GOT3 (cell line): ENCODE measurements at places on chromosomes 11 and 22.

GRCh38 chr11:114821621-114822412 is 143.5 kb downstream of the NXPE2 start:
- DNase-seq: no peak

GRCh38 chr11:22669368-22669767 is 3.0 kb downstream of the GAS2 start:
- no peak for DNase-seq

DNA sequence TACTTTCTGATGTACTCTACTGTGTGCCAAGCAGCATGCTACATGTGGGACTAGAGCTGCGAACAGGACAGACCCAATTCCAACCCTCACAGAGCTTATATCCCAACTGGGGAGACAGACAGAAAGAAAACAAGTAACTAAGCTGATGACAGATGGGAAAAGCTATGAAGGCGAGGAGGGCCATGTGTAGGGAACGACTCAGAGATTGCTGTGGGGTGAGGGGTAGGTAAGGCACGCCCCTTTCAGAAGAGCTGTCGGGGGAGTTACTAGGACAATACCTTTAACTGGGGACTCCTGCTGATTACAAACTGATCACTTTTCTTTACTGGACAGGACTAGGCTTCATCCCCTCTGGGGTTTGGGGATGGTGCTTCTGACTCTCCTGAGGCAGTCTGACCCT is 48.9 kb downstream of the ST3GAL4 start:
- no peak for DNase-seq

DNA sequence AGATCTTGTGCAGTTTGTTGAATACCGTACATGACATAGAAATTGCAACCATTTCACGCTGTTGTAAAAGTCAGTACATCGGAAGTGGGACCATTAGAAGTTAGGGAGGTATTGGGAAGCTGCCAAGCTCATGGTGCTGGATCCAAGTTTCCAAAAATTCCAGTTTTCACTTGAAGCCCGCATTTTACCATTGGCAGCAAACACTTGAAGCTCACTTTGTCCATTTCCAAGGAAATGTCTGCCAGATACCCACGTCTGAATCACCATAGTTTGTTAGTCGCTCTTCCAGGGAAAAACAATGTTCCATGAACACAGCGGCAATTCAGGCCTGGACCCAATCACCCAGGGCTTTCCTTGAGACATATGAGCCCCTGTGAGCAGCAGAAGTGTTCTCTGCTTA is 22.6 kb upstream of the PARVB start:
- DNase-seq: no peak

DNA sequence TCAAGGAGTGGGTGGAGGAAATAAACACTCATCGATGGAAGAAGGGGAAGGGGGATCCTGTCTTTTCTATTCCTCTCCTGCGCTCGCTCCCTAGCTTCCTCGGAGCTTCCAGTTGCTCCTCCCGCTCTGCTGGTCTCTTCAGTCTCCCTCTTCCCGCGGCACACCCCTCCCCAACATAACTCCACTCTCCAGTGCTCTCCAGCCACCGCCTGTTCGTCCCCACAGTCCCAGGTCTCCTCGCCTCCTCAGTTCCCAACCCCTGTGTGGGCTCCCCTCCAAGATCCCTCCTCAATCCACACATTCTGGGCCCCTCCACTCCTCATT is 438 bp downstream of the ZW10 start:
- no peak for DNase-seq

- no peak for DNase-seq
Measured at GRCh38 chr22:47276450-47276820, 514.0 kb downstream of the TBC1D22A start.

DNA sequence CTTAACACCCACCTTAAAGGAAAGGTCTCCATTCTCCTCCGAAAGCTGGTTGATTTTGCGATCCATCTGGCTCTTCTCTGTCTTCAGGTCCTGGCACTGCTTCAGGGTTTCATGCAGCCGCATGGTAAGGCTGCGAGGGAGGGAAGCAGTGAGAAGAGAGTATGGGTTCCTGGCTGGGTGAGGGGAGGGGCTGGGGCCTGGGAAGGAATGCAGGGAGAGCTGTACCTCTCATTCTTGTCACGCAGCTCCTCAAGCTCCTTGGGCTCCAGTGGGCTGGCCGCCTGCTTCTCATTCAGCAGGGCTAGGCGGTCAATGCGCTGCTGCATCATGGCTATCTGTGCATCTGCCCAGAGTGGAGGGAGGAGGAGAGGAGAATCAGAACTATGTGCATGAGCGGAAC is 19.5 kb downstream of the IL18BP start:
- DNase-seq: no peak

- DNase-seq: no peak
Measured at GRCh38 chr22:25900390-25900789, 158.4 kb downstream of the MYO18B start.

DNA sequence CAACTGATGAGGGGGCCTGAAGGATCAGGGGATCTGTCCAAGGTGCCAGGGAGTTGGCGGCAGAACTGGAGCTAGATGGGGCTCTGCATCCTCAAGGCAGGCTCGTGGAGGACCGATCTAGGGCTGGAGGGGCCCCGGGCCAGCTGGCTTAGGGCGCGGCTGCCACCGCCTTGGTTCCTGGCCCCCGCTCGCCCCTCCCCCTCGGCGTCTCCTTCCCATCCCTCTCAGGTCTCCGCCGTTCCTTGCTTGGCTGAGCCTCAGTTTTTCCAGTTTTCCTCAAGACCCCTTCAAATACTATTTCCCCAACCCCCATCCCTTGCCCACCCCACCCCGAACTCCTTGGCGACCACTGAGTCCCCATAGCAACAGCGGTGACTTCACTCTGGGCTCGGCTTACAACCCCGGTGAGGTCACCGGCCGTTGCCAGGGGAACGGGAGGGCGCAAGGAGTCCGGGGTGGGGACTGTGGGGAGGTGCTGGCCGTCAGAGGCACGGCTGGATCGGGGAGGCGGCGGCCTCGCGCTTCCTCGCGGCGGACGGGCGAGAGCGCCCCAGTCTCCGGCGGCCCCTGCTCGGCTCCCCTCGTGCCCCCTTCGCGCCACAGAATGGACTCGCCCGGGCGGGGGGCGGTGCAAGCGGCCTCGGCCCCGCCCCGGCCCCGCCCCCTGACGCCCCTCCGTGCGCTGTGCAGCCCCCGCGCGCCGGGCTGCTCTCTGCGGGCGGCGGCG is 7.5 kb downstream of the FREY1 start:
- peak; percentile 62 for DNase-seq

DNA sequence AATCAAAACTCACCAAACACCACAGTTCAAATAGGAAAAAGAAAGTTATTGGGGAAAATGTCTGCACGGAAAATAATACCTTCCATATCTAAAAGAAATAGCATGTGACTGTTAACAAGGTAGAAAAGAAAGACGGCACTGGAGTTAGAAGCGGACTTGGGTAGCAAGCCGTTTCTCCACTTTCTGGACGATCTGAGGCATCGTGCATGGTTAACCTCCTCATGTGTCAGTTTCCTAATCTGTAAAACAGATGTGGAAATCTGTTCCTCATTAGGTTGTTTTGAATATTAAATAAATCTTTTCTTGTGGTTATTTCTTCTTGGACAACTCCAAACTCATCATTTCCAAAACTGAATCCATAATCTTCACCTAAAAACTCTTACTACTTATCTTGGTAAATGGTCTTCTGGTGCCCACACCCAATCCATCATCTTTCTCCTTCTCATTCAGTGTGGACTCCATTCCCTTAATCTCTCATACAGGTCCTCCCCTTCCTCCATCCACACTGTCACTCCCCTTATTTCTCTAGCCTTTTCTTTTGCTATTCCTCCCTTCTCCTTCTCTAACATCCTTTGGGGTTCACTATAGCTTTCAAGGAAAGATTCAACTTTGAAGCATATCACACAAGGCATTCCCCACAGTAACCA is 53.5 kb downstream of the VSIG10L2 start:
- DNase-seq: no peak

DNA sequence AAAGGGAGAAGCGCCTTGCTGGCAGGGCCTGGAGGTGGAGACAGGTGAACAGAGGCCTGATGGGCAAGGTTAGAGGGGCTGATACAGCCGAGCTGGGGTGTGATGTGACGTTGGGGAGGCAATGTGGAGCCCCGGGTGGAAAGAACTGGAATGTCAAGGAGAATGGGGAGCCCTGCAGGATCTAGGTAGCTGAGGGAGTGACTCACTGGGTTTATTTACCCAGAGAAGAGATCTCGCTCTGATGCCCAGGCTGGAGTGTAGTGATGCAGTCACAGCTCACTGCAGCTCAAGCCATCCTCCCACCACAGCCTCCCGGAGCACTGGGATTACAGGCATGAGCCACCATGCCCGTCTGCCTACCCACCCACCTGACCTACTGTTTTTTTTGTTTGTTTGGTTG is 1.9 kb upstream of the CYB5R3 start:
- DNase-seq: no peak

GRCh38 chr11:46026606-46027293 is 94.5 kb downstream of the PHF21A start:
- DNase-seq: no peak

GRCh38 chr22:26245001-26245400 is 75.7 kb downstream of the SEZ6L start:
- DNase-seq: no peak

DNA sequence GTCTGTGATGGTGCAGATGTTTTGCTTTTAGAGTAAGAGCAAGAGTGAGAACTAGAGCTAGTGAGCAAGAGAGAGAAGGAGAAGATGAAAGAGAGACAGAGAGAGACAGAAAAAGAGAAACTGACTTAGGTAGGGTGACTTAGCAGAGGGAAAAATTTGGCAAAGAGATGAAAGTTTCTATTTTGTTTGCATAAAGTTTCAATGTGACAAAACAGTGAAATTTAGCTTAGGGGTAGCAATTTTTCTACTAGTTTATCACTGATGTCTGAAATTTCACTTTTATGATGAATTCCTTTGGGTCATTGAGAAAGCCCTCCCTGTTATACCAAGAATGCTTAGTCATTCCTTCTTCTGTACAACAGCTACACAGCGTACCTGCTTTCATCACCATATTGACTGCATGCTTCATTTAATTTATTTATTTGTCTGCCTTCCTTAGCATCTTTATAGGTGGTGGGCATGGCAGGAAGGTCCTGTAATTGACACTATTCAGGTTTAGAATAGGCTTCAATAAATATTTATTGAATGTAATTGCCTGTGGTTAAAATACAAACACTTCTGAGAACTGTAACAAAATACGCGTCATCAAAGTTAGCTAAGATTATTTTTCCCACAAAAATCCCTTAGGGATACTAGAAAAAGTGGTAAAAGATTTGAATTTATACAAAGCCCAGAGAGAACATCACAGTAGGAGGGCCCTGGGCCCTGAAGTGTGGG is 19.9 kb upstream of the CTSC start:
- DNase-seq: no peak

DNA sequence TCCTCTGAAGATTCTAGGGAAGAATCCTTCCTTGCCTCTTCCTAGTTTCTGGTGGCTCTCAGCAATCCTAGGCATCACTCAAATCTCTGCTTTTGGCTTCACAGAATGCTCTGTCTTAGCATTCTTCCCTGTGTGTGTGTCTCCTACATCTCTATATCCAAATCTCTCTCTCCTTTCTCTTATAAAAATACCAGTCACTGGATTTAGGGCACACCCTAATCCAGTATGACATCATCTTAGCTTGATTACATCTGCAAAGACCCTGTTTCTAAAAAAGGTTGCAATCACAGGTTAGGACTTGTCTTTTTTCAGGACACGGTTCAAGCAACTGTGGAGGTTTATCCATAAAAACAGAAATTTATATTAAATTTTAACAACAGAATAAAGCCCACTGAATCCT is 54.4 kb downstream of the NARS2 start:
- DNase-seq: no peak

- no peak for DNase-seq
Measured at GRCh38 chr11:116579031-116579653, 193.6 kb downstream of the BUD13 start.

GRCh38 chr11:65329944-65330403 is 3.7 kb upstream of the DPF2 start:
- no peak for DNase-seq

DNA sequence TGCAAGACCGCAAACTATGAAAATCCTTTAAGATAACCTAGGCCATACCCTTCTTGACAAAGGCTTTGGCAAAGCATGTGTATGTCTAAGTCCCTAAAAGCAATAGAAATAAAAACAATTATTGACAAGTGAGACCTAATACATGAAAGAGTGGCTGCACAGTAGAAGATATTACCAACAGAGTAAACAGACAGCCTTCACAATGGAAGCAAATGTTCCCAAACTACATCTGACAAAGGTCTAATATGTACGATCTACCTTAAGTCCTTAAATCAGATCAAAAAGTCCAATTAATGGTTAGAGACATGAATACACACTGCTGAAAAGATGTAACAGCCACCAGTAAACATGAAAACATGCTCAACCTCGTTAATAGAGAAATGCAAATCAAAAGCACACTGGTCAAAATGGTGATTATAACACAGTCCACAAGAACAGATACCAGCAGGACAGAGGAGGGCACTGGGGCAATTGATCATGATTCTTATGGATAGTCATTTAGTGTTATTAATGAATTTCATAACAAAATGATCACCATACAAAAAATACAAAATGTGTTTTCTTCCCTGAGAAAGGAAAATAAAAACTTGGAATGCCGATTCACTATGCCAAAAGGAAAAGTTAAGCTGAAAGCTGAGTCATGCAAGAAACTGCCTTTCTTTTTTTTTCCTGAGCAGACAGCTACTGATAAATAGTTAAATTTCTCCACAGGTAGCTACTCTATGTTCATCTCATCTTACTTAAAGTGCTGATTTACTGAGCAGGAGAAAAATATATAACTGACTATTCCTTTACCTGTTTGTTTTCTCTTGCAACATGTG is 102.6 kb upstream of the VPREB1 start:
- no peak for DNase-seq

- no peak for DNase-seq
Measured at GRCh38 chr11:12116425-12117032, 6.1 kb downstream of the MICAL2 start.

DNA sequence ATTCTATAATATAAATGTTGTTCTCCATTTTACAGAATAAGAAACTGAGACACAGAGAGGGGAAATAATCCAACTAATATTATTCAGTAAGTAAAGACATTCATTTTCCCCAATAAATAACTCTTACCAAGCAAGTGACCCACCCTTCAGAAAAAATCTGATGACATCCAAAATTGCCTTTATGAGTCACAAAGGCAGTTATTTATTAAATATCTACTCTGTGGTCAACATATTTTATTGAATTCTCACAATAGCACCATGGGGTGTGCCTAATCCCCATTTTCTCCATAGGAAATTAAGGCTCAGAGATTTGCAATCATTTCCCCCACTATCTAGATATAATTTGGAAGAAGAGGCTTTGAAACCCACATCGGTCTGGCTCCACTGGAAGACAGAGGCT is 161.5 kb upstream of the ISX start:
- DNase-seq: no peak

DNA sequence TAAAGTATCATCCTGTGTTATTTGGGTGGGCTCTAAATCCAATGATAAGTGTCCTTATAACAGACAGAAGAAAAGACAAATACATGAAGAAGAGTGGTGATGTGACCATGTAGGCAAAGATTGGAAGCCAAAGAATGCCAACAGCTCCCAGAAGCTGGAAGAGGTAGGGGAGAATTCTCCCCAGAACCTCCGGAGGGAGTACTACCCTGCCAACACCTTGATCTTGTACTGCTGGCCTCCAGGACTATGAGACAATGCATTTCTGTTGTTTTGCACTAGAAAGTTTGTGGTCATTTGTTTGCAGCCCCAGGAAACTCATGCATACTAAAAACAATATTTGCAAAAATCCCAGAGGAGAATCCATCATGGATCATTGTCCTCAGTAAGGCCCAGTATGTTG is 115.0 kb upstream of the ARHGAP20 start:
- DNase-seq: no peak

GRCh38 chr11:14150878-14151277 is 188.4 kb downstream of the SPON1 start:
- DNase-seq: no peak

GRCh38 chr22:36625102-36625501 is 78.5 kb downstream of the CACNG2 start:
- DNase-seq: no peak

- no peak for DNase-seq
Measured at GRCh38 chr22:21712751-21713427, 22.7 kb downstream of the YPEL1 start.
